ENCODE measurements at places on chromosomes 5 and 9.

DNA sequence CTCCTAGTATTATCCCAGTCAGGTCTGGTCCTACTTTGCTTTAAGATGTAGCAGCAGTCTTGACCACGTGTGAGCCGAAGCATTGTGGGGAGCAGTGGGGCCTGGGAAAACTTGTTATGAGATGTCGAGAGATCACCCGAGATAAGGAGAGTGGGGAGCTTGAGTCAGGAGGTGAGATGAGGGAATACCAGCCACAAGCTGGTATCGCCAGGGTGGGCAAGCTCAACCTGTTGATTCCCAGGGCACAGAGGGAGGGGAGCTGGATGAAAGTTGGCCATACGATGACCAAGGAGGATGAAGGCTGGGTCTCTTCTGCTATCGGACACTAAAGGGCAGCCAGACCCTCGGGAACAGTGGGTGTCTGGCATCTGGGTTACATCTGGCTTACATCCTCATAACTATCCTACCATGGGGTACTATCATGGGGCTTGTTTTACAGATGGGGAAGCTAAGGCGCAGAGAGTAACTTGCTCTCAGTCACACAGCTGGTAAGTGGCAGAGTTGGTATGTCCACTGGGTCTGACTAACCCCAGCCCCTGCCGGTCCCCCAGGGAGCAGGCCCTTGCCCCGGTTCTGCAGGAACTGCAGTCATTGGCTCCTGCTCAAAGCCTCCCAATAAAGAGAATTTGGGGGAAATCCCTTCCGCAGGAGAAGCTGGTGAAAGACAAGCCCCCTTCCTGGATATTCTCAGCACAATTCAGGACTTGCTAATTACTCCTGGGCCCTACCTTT is 13.4 kb upstream of the TIFAB start:
- DNase-seq, result no peak

GRCh38 chr5:6473284-6473683 is 24.6 kb downstream of the UBE2QL1 start:
- DNase-seq, result no peak

DNA sequence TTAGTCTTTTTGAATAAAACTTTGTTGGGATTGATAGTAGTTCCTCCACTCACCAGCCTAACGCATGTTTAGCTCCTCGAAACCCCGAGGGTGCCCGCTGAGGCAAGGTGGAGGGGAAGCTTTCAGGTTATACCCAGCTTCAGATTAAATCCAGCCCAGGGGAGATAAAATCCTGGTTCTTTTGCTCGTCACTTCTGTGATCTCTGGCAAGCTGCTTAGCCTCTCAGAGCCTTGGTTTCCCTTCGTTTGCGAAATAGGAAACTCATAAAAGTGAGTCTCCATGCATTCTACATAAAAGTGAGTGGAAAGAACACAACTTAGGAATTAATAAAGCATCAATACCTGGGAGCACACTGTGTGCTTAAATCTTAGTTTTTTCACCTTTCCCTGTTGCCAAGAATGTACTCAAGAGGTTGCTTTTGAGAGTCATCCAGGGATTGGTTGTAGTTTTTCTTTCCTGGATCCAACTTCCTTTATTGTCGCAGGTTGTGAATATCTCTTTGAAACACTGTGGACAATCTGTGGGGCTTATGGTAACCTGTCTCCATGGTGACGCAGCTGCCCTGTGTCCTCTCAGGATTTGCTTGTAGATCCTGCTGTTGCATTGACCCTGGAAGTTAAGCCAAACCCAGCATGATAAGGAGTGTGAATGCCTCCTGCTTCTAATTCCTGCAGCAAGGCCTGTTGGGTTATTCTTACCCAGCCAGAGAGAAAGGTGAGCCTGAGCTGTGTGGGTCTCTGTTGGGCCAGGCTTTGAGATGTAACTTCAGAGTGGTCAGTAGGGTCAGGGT is 2.0 kb downstream of the GALNT12 start:
- DNase-seq, result no peak

GRCh38 chr5:102801371-102801770 is 46.3 kb downstream of the PAM start:
- no peak for DNase-seq

DNA sequence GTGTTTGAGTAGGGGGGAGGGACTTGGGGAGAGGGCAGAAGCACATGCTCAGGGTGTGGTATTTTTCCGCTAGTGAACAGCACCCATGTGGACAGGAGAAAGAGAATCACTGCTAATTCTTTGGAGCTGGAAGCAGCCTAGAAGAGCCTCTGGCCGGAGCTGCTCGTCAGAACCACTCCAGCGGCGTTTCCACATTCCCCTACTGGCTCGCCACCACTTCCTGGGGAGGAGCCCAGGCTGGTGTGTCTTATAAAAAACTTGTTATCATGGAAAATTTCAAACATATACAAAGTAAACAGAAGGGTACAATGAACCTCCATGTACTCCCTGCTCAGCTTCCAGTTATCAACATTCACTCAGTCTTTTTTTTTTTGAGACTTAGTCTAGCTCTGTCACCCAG is 26.7 kb downstream of the LHX2 start:
- DNase-seq, result no peak

DNA sequence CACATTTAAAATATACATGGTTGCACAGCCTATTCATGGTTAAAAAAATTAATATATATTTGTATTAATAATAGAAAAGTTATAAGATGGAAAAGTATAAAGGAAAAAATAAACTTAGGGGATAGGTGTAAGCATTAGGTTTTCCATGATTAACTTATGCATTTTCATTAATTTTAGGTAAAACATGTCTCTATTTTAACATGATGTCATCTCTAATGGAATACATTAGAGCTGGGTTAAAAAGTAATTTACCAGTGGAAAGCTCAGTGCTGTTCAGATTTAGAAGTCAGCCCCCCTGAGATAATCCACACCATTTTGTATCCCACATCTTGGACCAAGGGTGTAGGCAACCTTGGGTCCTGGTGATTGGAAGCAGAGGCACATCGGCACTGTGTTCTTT is 49.7 kb downstream of the SNX24 start:
- DNase-seq, result no peak

All from lower lobe of right lung (tissue), 2 donors.